COR-L47 (cell line): ENCODE measurements at places on chromosomes 16 and 17.

GRCh38 chr16:84724606-84725309 lies 25.0 kb downstream of the USP10 start:
- no peak for DNase-seq

GRCh38 chr17:73952480-73953205 lies 250.8 kb upstream of the RPL38 start:
- no peak for DNase-seq

GRCh38 chr17:51580869-51581268 lies 320.5 kb downstream of the UTP18 start:
- no peak for DNase-seq

- DNase-seq = peak; percentile 60
Measured at GRCh38 chr17:2179615-2180295, 123.8 kb downstream of the SMG6 start.

DNA sequence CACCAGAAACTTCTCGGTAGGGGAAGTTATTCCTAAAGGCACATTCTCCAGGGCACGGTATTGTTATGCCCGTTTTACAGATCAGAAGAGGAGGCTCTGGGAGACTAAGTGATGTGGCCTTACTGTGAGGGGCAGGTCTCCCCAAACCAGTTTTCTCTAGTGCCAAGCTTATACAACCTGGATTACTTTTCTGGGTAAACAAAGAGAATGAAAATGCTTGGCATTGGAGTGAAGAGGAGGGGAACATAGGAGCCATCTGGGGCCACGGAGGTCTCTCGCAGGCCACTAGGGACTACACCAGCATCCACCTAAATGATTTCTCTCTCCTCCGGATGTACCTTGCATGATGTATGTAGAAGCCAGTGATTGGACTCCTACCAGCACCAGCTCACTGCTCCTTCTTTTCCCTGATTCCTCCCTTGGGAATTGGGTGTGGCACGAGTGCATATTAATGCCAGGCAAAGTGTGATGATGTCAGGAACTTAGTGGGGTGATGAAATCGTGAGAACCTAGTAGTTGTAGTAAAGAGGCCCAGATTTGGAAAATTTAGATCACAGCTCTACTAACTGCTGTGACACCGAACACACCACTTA lies 674 bp downstream of the TOM1L1 start:
- peak; percentile 8 for DNase-seq

DNA sequence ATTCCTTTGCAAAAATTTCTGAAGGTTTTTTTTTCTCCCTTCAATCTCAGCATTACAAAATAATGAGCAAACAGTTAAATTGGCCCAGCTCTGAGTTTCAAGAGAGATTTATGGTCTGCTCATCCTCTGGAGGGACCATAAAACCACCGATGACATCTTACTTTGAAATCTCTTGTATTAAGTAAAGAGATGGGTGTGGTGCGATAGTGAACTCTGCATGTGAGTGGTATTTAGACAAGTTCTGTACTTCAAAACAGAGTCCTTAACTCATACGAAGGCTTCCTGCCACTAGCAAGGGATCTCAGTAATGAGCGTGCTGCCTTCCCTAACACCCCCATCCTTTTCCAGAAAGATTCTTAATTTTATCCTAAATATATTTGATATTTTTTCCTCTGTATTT lies 2.1 kb downstream of the FAM20A start:
- DNase-seq = no peak

- DNase-seq = no peak
Measured at GRCh38 chr17:78859051-78859450, 18.4 kb upstream of the USP36 start.

DNA sequence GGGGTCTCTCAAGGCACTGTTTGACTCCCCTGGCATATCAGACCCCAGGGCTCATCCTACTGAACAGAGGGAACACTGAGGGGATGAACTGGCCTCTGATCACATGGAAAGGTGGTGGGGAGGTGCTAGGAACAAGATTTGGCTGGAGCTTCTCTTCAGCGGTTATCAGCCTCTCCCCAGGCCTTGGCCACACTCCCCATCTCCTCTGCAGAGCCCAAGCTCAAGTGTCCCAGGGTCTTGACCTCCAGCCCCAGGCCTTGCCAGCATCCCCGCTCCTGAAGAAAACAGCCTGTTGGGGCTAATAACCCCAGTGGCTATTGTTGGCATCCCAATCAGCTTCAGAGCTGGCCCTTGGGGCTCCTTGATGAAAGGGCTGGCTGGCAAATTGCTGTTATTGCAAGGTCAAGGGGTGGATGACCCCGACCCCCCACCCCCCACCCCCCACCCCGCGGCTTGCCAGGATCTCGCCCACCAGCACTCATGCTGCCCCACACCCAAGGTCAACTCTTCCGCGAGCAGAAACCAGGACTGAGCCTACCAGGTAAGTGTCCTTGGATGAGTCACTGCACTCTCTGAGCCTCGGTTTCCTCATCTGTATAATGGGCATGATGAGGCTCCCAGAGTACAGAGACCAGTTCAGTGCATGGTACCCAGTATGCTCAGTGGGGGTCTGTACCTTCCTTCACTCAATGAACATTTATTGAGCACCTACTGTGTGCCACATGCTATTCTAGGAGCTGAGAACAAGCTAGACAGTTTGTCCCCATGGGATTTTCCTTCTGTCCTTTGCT lies 18.8 kb upstream of the FAM83G start:
- no peak for DNase-seq

DNA sequence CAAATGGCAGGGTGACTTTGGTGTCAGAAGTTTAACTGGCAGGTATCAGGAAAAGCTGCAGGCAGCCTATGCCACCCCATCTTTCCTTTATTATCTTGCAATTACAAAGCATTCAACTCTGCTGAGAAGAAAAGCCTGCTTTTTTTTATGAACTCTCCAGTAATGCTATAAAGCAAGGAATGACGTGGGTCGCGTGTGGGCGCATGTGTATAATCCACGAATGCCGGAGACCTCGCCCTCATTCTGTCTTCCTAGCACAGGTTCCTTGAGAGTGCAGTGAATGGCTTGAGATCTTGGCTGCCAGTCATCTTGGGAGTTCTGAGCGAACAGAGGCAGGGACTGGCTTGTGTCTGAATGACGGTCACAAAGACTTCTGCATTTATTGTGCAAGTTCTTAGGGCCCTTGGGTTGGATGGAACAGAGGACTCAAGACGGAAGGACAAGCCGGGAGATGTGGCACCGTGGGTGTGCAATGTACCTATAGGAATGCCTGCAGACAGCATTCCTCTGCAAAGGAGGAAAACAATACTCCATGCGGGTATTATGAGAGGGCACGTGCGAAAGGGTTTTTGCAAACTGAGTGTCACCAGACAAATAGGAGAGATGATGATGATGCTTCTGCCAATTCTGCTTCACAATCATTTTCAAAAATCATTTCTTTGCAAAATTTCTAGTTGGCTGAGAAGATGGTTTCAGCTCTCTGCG lies 96.1 kb upstream of the ELAC2 start:
- no peak for DNase-seq

DNA sequence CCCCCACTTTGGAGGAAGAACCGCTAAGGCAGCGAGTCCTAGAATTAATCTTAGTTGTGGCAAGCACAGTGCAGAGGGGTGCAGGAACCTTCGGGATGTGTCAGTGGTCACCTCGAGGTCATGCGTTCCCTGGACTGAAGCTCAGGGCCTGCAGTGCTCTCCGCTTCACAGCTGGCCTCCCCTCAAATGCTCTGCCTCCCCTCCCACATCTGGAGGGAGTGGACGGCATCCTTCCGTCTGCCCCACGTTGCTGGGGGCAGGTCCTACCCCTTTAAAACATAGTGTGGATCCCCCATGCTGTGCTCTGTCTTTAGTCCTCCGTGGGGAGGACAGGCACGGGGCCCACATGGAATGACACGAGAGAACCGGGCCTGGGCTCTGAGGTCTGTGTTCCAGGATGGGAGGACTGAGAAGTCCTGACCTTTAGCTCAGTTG lies 99.5 kb upstream of the CDC42EP4 start:
- no peak for DNase-seq

- DNase-seq = no peak
Measured at GRCh38 chr17:17528696-17529652, 32.8 kb upstream of the RASD1 start.

DNA sequence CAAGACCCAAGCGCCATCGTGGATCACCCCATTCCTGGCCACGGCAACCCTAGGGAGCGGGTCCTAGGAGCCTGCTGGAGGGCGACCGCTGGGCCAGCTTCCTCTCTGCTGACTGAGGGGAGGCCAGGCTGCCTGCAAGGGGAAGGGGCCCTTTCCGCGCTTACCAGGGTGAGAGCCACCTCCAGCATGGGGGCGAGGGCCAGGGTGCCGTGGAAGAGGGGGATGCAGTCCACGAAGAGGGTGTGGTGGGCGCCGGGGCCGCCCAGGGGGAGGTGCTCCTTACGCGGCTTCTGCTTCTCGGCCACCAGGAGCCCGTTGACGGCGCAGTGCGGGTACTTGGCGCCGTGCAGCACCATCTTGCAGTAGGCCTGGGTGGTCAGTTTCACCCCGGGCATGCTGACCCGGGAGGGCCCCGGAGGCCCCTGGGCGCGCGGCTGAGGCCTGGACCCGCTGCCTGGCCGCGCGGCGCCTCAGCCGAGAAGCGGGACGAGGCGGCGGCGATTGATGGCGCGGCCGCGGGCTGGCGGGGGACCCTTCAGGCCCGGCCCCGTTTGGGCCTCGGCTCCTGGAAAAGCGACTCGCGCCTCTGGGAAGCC lies 345 bp downstream of the EMC8 start:
- DNase-seq = no peak

DNA sequence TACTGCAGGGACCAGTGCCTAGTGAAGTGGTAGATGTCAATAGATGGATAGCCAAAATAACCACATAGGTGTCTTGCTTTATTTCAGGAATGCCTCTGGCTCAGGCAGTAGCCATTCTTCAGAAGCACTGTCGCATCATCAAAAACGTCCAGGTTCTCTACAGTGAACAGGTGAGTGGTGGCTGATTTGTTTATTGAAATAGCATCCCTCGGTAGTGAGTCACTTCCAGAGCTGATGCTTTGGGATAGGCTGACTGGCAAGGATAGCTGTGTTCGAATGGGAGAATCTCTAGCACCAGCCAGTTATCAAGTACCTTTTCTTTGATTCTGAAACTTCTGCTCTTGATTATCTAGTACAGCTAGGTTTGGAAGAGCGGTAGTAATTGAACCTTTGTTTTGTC lies 10.3 kb downstream of the PHAF1 start:
- no peak for DNase-seq

GRCh38 chr16:54055864-54056263 lies 230.7 kb downstream of the IRX3 start:
- no peak for DNase-seq

DNA sequence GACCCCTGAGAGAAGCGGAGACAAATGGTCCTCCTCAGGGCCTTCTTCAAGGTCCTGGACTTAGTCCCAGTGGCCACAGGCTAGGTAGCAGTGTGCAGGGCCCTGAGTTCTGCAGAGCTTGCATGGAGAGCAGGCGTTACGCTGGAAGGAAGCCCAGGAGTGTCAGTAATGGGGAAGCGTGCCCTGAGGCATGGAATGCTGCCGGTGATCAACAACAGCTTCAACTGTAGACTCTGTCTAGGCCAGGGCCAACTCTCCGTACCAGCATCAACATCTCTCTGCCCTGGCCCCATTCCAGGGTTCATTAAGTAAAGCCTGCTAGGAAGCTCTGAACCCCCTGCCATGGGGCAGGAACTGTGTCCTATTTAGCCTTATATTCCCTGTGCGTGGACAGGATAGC lies 568 bp upstream of the TNK1 start:
- no peak for DNase-seq

DNA sequence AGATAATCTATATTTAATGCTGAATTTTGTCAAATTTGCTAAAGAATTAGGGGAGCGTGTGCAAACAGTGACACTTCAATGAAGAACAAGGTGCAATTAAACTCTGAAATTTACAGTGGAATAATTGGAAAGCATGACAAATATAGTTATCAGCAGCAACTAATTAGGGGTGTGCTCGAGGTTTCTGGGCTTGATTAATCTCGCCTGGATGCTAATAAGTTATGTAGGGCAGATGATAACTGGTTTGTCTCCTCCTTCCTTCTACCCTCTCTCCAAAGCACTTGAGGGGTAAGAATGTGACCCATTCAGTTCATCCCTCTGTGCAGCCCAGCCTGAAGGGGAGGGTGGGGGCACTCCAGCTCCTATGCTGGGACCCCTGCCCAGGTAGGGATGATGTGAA lies 21.9 kb downstream of the MRM1 start:
- DNase-seq = peak; percentile 20

- DNase-seq = no peak
Measured at GRCh38 chr17:19497624-19498023, 36.0 kb upstream of the SLC47A1 start.

DNA sequence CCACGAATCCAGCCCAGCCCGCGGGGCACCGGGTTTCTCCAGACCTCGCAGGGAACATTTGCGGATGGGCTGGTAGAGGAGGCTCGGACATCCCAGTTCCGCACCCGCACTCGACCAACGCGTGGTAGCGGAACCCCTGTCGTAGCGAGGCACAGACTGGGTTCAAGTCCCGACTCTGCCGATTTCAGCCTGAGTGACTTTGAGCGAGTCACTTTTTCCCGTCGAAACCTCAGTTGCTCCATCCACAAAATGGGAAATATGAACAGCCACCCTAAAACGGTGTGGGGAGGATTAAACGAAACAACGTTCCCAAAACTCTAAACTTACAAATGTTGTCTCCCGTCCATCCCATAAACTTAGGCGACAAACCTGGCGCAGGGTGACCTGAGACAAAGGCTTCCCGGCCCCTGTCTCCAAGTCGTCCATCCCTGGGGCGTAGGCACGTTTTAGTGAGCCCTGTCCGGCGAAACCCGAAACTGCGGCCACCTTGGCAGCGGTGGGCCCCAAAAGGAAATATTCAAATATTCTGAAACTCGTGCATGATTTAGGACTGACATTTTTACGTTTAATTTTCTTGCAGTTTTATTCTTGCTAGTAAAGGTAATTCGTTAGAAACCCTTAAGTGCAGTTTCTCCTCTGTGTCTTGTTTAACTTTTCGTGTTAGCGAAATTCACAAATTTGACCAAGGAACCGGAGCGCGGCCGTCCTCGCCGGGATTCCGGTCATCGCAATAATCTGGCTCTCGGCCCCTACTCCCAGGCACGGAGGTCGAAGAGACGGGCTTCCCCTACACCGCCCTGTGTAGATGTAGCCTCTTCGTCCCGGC lies 1.9 kb upstream of the MLLT6 start:
- no peak for DNase-seq

- no peak for DNase-seq
Measured at GRCh38 chr16:81275064-81275532, 36.6 kb downstream of the BCO1 start.

DNA sequence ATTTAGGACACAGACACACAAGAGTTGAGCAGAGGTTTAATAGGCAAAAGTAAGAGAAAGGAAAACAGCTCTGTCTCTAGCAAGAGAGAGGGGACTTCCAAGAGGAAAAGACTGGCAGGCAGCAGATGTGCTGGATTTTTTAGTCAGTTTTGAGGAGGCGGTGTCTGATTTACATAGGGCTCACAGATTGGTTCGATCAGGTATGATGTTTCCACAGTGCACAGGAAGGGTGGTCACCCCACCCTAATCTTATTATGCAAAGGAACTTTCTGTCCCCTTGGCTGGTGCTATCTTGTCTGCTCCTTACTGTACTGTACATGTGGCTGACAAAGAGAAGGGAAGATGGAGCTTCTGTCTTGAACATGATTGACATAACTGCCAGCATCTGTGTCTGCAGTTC lies 25.3 kb downstream of the BFAR start:
- no peak for DNase-seq

- DNase-seq = peak; percentile 39
Measured at GRCh38 chr17:48804936-48805411, 12.1 kb downstream of the TTLL6 start.

- no peak for DNase-seq
Measured at GRCh38 chr17:75893305-75894048, 3.3 kb downstream of the TRIM65 start.
